Gastrocnemius medialis (tissue), 4 donors: ENCODE measurements at places on chromosomes 13 and 19. TPM values are rescaled to one million over a fixed set of nuclear protein-coding genes. Genes with fewer than 3 reads are reported as not detected.

DNA sequence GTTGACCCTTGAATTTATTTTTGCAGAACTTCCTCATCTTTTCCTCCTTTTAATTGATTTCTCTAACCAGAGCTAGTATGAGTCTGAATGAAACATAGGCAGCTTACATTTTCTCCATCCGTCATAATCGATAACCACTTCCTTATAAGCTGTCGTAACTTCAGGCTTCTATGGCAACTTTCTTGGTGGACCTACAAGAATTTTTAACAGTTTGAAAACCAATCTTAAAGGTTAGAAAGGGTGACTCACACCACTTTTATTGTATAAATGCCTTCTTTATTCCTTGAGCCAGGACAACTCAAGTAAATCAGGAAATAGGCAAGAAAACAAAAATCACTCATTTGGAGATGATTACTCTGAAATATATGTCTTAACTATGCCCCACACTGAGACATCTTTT is 105.7 kb upstream of the KL start:
- DNase-seq, result no peak

DNA sequence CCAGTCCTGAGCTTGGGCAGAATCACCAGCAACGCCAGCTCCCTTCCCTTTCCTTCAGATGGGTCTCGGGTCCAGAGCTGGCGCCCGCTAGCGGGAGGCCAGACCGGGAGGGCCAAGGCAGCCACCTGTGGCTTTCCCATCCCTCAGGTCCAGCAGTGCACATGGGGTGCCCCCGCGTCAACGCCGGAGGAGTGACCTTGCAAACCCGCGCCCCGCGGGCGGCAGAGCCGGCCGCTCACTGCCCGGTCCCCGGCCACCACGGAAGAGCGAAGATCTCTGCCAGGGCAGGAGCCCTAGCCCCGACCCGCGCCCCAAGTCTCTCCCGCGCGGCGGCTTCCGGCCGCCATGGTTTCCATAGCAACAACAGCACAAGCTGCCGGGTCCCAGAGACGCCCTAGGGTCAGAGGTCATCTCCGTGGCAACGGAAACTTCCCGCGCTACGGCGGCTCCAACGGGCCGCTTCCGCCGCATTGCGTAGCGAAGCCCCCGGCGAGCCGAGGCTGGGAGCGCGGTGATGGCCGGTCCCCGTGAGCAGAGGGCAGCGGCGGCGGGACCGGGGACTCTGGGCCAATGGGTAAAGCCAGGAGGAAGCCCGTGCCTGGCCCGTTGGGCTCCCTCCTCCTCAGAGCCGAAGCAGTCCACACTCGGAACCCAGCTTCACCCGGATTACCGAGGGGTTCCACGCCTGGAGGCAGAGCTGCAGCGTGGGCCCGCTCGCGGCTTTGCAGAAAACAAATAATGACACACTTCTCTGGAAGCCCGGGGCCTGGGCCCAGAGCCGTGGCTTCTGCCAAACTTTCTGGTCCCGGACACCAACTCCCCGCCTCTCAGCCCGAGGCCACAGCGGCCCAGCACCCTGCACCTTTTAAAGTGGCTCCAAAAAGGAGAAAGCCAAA is 7.4 kb downstream of the FGF14 start:
- DNase-seq, result peak; percentile 81

DNA sequence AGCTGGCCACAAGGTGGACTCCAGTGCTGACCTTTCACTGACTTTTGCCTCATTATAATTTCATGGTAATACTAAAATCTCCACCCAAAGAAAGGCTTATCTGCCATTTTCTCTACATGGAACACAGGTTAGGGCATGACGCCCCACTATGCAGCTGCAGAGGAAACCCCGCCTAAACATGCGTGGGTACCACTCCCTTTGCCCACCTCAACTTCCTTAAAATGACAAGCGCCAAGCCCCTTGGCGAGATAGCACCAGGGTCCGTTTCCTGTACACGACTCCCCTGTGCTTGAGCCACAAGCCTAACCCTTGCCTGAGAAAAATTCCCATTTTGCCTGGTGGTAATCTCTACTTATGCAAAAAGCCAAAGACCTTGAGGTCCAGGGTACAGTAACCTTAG is 36.0 kb upstream of the PABPC3 start:
- no peak for DNase-seq

Gene LRRC4B
- not detected for total RNA-seq

- DNase-seq, result no peak
Observed at GRCh38 chr13:27915301-27916207, 4.2 kb upstream of the PDX1 start.

DNA sequence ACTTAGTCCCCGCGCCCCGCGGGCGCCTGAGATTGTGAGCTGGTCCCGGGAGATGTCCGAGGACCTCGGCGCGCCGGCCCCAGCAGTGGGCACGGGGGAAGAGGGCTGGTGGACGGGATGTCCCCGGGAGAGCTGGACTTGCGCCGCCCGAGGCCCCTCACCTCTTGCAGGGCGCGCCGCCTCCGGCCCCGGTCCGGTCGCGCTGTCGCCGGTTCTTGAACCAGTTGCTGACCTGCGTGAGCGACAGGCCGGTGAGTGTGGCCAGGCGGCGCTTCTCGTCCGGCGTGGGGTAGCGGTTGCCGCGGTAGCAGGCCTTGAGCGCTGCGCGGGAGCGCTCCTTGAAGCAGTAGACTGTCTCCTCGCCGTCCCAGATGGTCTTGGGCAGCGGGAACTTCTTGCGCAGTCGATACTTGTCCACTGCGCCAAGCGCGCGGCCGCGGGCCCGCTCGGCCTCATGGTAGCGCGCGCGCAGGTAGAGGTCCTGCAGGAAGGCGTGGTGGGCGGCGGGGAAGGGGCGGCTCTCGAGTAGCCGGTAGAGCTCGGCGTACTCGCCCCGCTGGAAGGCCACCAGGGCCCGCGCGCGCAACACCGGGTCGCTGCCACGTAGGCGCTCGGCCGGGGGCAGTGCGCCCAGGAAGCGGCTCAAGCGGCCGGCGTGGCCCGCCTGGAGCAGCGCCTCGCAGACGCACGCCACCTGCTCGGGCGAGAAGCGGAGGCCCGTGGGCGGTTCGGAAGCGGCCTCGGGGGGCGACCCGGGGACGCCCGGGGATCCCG is 984 bp downstream of the SIX5 start:
- DNase-seq, result peak; percentile 62

DNA sequence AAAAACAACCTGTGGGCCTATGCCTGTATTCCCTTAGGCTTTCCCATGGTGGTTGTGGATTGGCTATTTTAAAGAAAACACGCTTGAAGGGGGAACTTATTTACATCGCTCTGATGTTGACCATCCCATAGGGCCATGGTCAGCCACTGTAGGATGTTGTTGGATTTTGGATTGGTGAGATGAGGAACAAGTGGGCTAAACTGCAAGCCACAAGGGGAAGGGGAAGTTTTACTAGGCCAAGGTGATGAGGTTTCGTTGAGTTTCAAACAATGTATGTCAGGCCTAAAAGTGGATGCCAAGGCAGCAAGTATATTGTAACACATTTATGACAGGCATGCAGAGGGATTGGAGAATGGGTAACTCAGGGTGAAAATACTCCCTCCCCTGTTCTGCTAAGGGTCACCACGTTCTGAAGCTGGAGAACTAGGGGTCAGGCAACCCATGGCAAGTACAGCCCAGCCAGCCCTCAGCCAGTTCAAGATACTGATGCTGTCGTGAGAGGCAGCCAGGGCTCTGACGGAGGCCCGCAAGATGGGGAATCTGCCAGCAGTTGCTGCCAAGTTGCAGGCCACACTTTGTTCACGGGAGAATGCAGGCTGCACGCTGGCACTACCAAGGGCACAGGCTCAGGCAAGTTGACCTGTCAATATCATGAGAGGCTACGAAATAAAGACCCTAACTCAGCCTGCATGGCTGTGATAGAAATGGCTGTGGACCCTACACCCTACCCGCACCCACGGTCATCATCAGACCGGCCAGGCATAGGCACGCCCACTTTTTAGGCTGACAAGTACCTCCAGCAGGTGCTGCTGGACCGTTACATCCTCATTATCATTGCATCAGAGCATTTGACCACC is 11.1 kb downstream of the IRGC start:
- DNase-seq, result no peak

DNA sequence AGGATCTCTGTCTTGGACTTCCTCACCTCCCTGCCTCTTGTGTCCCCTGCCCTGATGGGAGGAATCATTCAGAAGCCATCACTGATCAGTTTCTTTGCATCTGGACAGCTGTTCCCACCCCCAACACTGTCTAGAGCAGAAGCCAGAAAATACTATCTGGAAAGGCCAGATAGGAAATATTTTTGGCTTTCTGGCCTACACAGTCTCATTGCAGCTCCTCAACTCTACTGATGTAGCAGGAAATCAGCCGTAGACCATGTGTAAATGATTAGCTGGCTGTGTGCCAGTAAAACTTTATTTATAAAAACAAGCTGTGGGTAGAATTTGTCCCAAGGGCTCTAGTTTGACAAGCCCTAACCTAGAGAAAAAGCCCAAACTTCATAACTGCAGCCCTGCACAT is 5.6 kb downstream of the SIGLEC7 start:
- no peak for DNase-seq

DNA sequence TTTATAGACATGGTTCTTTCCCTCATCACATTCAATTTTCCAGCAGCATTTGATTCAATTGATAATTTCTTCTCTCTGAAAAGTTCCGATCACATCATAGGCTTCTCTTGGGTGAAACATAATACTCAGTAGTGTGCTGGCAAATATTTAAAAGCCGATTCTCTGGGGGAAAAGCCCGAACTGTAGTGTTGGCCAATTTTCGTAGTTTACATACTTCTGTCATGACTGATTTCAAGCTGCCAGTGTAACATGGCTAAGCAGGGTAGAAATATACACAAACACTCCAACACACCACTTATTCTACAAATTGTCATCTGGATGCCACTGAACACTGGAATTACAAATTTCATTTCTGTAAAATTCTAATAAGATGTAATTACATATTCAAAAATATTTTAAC is 56.1 kb upstream of the FREM2 start:
- DNase-seq, result no peak

Gene SPACA4
- not detected for total RNA-seq

DNA sequence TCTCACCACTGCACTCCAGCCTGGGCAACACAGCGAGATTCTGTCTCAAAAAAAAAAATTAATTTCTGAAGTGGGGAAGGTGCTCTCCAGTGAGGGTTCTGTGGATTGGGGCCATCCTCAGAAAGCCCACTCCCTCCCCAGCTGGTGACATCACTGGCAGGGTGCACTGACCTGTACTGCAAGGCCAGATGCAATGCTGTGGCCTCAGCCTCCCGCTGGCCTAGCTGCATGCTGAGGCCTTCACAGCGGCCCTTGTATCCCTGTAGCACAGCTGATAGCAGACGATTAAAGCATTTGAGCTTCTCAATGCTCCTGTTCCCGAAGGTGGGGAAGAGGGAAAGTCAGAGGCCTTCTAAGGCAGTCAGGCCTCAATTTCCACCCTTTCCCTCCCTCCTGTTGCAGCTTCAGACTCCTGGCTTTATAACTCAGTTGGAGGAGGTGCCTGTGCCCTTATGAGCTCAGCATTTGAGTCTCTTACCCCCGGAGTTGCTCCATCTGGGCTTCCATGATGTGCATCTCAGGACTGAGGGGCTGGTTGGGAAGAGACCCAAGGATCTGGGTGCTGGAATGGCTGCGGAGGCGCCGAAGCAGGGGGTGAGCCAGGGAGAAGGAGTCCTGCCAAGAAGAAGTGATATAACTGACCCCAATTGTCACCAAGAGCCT is 5.3 kb downstream of the USHBP1 start:
- DNase-seq, result no peak

DNA sequence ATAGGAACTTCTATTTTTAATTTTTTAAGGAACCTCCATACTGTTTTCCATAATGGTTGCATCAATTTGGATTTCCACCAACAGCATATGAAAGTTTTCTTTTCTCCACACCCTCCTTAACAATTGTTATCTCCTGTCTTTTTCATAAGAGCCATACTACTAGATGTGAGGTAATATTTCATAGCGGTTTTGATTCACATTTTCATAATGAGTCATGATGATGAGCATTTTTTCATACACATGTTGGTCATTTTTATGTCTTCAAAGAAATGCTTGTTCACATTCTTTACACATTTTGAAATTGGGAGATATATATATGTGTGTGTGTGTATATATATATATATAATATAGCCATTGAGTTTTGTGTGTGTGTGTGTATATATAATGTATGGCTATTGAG is 420.3 kb upstream of the PCDH9 start:
- DNase-seq, result no peak

Gene CD33
- total RNA-seq, result 2.3 TPM

- peak; percentile 73 for DNase-seq
Observed at GRCh38 chr19:18000915-18001776, 6.8 kb upstream of the ARRDC2 start.

Gene PARP4
- 7.3 TPM for total RNA-seq

Gene PNMA8B
- total RNA-seq, result 0.07 TPM

Gene FRY
- 26.9 TPM for total RNA-seq

Gene SRRM5
- total RNA-seq, result 0.09 TPM

Gene ZNF729
- not detected for total RNA-seq
